HuH-7 (cell line): ENCODE measurements at places on chromosomes 2 and 18.

- no peak for DNase-seq
Observed at GRCh38 chr18:57754577-57755338, 48.4 kb downstream of the ATP8B1 start.

- no peak for DNase-seq
Observed at GRCh38 chr2:226790431-226790830, 9.2 kb downstream of the IRS1 start.

GRCh38 chr2:213057977-213058376 is 93.4 kb downstream of the IKZF2 start:
- no peak for DNase-seq

GRCh38 chr2:190959911-190960788 is 53.8 kb downstream of the STAT1 start:
- no peak for DNase-seq

- DNase-seq: no peak
Observed at GRCh38 chr2:57450170-57450569, 596.4 kb upstream of the VRK2 start.

DNA sequence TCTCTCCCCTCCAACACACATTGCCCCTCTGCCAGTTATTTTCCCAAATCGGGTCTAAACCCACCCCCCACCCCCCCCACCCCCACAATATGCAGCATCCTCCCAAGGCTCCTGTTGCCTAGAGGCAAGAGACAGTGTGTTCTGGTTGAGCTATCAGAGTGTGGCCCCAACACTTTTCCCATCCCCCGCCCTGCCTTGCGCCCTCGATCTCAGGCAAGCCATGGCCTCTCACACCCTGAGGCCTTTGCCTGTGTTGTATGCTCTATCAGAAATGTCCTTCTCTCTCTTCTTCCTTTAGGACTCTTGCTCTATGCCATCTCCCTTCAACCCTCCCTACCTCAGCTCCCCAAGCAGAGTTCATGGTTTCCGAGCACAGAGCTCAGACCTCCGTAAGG is 9.5 kb upstream of the GRHL1 start:
- DNase-seq: no peak

- DNase-seq: no peak
Observed at GRCh38 chr2:192655916-192656315, 461.2 kb upstream of the TMEFF2 start.

DNA sequence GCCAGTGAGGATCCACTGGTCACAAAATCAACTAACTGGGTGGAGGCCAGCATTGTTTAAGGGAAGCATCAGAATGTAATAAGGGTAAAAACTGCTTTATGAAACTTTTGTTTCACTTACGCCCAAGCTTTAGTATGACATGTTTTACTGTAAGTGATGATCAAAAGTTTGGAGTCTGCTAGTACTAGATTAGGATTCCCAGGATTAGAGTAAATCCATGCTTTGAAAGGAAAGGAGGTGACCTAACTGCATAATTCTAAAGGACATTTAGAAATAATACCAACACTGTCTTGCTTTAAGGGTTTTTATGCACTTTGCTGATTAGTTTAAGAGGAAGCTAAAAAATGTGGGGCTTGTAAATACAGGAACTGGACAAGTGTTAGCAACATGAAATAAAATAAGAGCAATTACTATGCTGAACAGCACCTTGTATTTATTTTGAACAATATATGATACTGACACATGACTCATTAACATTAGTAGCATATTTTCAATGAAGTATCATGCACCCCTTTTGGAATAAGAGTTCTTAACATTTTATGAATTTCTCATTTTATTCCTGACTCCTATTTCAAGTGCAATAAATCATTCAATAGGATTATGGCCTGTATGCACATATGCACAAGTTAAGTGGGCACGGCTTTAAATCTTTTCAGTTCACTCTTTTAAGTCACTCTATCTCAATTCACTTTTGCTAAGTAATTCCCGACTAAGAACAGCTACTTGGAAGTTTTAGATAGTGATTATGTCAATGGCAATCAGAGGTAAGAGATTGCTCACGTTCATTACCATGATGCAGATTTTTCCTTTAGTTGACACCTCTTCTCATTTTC is 62.5 kb downstream of the STK39 start:
- DNase-seq: no peak

- DNase-seq: no peak
Observed at GRCh38 chr18:76750269-76750668, 72.1 kb upstream of the ZNF236 start.

DNA sequence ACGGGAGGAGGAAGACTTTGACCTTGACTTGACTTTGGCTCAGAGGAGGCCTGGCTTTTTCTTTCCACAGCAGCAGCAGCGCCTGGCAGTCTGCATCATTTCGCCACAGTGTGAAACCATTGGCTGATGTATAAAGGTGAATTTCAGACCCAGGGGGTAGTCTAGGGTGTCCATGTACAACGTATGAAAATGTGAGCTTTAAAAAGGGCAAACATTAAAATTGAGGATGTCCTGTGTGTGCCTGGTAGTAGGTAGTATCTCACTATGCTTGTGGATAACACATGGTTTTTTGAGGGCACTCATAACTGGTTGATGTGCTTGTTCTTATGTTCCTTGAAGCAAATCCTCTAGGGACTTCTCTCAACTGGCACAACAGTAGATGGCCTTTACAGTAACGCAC is 86.1 kb downstream of the LPIN1 start:
- no peak for DNase-seq

GRCh38 chr2:200751786-200752185 is 59.9 kb upstream of the BZW1 start:
- DNase-seq: no peak
